ENCODE measurements at places on chromosomes 1 and 21.

DNA sequence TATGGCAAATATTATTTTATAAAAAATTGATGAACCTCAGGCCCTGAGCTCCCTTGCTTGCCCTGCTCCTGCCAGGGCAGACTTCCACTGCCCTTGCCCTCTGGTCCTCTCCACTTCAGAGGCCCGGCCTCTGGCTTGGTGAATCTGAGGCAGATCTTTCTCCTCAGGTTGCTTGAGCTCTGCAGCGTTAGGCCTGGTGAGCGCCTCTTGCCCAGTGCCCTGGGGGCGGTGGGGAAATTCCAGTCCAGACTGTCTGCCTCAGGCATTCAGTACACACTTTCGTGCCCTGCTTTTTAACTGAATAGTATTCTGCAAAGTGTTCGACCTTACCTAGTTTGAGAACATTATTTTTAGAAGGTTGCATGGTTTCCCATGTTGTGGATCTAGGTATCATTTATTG, 98.2 kb downstream of the PCBP3 start:
- no peak for DNase-seq

- DNase-seq, result no peak
These were observed 4.1 kb upstream of the KCNAB2 start for GRCh38 chr1:6041432-6042062.

DNA sequence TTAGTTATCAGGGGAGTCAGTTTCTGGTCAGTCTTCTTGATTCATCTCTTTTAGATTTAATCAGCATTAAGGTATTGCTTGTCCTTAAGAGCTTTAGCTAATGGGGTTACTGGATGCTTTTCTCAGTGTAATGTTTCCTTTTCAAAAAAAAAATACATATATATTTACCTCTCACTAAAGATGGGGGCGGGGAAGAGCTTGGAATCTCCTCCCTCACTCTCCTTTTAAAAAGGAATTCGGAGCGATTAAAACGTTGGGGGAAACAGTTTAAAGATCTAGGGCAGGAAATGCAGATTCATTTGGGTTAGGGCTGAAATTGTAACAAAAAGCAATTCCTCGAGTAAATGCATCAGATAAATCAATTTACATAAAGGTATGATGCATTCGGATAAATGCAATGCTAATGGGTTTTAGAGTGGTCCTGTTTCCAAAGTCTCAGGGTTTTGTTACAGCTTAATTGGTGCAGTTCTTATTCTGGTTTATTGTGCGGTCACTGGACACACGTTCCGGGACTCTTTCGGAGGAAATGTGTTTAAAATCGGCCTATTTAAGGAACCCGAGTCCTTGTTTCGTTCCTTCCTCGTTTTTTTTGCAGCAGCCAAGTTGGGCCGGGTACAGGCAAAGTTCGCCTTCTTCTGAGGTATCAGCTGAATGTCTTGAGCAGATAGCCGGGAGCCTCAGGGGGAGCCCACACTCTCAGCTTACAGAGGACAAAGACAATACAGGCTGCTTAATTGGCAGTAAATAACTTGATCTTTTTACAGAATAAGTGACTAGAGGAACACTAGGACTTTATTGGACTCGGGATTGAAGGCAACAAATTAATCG, 1.6 kb downstream of the LMO4 start:
- no peak for DNase-seq

- peak; percentile 75 for DNase-seq
These were observed 689 bp downstream of the NASP start for GRCh38 chr1:45584351-45585109.

DNA sequence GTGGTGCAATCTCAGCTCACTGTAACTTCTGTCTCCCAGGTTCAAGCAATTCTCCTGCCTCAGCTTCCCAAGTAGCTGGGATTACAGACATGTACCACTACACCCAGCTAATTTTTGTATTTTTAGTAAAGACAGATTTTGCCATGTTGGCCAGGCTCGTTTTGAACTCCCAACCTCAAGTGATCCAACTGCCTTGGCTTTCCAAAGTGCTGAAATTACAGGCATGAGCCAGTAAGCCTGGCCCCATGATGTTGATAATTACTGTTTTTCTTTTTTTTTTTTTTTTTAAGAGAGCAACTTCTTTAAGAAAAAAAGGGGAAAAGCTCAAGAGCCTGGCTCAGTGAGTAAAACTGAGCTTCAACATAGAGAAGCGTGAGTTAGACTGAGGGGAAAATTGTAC, 9.6 kb upstream of the SOAT1 start:
- no peak for DNase-seq

GRCh38 chr1:239810061-239810481, 281.6 kb upstream of the FMN2 start:
- DNase-seq, result no peak

GRCh38 chr1:180751921-180752320, 120.1 kb downstream of the XPR1 start:
- no peak for DNase-seq

DNA sequence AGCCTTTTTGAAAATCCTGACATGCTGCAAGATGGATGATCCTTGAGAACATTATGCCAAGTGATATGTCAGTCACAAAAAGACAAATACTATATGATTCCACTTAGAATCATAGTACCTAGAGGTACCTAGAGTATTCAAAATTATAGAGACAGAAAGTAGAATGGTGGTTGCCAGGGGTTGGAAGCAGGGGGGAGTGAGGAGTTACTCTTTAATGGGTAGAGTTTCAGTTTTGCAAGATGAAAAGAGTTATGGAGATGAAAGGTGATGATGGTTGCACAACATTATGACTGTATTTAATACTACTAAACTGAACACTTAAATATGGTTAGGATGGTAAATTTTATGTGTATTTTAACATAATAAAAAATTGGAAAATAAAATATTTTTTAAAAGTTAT, 37.9 kb upstream of the PODN start:
- no peak for DNase-seq

GRCh38 chr1:23805025-23805424, 4.5 kb upstream of the GALE start:
- no peak for DNase-seq

DNA sequence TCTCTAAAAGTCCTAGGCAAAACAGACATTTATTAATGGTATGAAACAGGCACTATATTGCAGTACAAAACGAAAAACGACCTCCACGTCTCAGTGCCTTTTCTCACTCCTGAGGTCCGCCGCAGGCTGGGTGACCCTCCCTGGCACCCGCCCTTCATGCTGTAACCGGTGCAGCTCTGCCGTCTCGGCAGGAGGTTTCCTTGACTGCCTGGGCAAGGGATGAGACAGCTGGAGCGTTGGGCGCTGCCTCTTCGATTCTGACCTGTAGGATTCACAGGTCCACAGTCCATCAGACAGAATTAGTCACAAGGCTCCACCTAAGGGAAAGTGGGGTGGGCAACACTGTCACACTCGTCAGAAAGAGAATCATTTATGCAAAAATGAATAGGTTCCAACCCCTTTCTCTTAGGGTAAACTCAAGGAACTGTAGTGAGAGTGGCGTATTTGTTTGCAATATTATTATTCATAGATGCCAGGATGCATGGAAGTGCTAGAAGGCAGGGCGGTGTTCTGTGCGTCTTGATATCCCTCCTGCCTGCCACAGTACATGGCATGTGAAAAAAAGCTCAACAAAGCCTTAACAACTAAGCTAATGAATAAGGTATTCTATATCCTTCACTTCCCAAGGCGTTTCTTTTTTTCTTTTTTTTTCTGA, 23.5 kb upstream of the ZBTB18 start:
- DNase-seq, result no peak

DNA sequence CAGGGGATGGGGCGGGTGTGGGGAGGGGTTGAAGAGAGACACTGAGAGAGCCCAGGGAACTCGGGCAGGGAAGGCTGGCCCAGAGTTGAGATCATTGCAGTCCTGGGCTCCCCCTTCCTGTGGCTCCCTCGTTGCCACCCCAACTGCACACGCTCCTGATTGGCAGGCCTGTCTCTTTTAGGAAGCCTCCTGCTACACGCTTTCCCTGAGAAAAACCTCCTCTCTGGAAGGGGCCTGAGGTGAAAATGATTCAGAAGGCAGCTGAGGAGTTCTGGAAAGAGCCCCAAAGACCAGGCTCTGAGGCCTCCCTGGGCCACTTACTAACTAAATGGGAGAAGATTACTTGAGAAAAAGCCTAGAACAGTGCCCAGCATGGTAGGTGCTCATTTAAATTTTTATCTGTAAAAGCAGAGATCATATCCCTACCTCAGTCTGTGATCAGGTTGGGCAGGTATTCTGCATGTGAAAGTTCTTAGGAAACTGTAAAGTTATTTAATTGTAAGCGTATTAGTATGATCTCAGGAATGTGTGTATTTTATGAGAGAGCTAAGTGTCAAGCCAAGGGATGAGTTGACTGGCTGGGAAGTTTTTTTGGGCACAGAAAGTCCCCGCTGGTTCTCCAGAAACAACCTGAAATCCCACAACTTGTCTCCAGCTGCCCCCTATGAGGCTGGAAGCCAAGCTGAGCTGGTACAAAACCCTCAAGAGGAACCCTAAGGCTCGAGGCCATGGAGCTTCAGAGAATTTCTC, 65.2 kb upstream of the EPS8L3 start:
- DNase-seq, result no peak

Measured in stimulated activated CD4-positive, alpha-beta T cell treated with anti-CD3 and anti-CD28 coated beads, TNF-alpha, amount 100 ng/mL, for 4 hours (primary cell).